ENCODE measurements at places on chromosomes 11 and 22. TPM values are rescaled to one million over a fixed set of nuclear protein-coding genes. Genes with fewer than 3 reads are reported as not detected.

Gene CD6
- 0.22 TPM for total RNA-seq

Gene NRIP3
- 0.76 TPM for total RNA-seq

Gene TTC28
- total RNA-seq = 10.4 TPM

Gene KCNQ1
- total RNA-seq = 40.0 TPM

Gene C22orf39
- total RNA-seq = 63.3 TPM

Gene STK33
- 23.9 TPM for total RNA-seq

Gene MIOX
- not detected for total RNA-seq

Gene LDHAL6A
- not detected for total RNA-seq

Gene CCDC89
- 0.22 TPM for total RNA-seq

Gene KCNJ11
- total RNA-seq = 23.5 TPM

Gene LINC01488
- total RNA-seq = 0.08 TPM

Gene GAB4
- total RNA-seq = not detected

Gene B4GALNT4
- 0.54 TPM for total RNA-seq

Gene SYT8
- not detected for total RNA-seq

Gene OR5B21
- not detected for total RNA-seq

Gene OR4A5
- total RNA-seq = not detected

Gene GAL3ST3
- 1.5 TPM for total RNA-seq

Gene TIGD3
- total RNA-seq = 0.54 TPM

Gene MGAT3
- 5.9 TPM for total RNA-seq

Gene TENM4
- 0.35 TPM for total RNA-seq

Gene ZNF215
- total RNA-seq = 0.60 TPM

Gene PTDSS2
- total RNA-seq = 27.8 TPM

Gene WT1
- 3.1 TPM for total RNA-seq

Gene LMO2
- total RNA-seq = 7.2 TPM

Gene HORMAD2
- not detected for total RNA-seq

Gene RFPL1
- not detected for total RNA-seq

Gene DGCR2
- 29.9 TPM for total RNA-seq

Gene MS4A4A
- 23.8 TPM for total RNA-seq

Gene GPHA2
- not detected for total RNA-seq

Gene MISFA
- 13.0 TPM for total RNA-seq

Gene PNPLA3
- 0.46 TPM for total RNA-seq

Gene OR51E2
- 0.30 TPM for total RNA-seq

Gene OR5AP2
- not detected for total RNA-seq

Gene OR5P2
- not detected for total RNA-seq

Gene CDHR5
- total RNA-seq = not detected

Gene EXT2
- total RNA-seq = 30.7 TPM

Gene PHOX2A
- not detected for total RNA-seq

Gene SNAP29
- total RNA-seq = 22.8 TPM

Gene DMC1
- total RNA-seq = 0.46 TPM

Gene SCN3B
- total RNA-seq = 1.2 TPM

Gene KRTAP5-10
- total RNA-seq = not detected

Gene EMID1
- 0.43 TPM for total RNA-seq

Gene RAPSN
- total RNA-seq = 7.0 TPM

Gene CCDC73
- total RNA-seq = not detected

Gene SMC1B
- not detected for total RNA-seq

Gene OR51B5
- total RNA-seq = not detected

Gene RAB3IL1
- total RNA-seq = 14.0 TPM

Gene RGL4
- not detected for total RNA-seq
